ENCODE measurements at places on chromosomes 1 and 21. TPM values are rescaled to one million over a fixed set of nuclear protein-coding genes. Genes with fewer than 3 reads are reported as not detected.

DNA sequence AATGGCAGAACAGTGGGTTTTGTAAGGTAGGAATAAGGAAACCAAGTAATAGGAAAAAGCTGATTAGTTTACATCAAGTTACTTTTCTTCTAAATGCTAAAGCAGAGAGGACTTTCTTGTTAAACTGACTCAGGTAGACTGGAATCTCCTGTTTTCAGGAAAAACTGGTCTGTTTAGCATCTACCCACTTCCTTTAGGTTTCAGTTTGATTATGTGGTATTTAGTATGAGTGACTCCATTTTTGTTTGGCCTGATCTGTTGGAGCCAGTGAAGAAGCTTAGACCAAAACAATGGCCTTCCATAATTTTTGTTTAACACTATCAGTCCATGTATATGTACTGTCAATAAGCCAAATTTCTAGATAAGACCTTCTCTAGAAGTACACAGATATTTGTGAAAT, 88.4 kb downstream of the EPB41 start:
- no peak for DNase-seq

GSTM5 gene
- 0.12 TPM for total RNA-seq

HOOK1 gene
- total RNA-seq = not detected

DNA sequence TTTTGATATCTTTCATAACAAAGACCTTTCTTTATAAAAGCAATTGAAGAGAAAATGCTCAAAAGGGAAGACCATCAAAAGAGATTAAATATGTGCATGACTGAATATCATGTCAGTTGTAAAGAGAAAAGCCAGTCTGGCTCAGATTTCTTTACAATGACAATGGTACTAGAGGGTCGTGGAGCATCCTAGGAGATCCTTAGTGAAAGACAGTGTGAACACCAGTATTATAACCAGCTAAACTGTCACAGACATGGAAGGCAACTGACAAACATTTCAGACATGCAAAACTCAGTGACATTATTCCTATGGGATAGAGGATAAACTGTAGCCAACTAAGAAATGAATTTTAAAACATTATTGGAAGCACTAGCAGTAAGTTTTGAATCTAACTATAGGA, 27.1 kb upstream of the ADARB1 start:
- no peak for DNase-seq

MORC3 gene
- 21.5 TPM for total RNA-seq

GRCh38 chr1:109791495-109792043, 27.8 kb upstream of the EPS8L3 start:
- no peak for DNase-seq

- peak; percentile 31 for DNase-seq
These were observed 182.4 kb downstream of the DISC1 start for GRCh38 chr1:231808990-231809389.

OR2L5 gene
- total RNA-seq = not detected

- DNase-seq = no peak
These were observed 109.6 kb upstream of the GJB5 start for GRCh38 chr1:34645109-34645688.

DNA sequence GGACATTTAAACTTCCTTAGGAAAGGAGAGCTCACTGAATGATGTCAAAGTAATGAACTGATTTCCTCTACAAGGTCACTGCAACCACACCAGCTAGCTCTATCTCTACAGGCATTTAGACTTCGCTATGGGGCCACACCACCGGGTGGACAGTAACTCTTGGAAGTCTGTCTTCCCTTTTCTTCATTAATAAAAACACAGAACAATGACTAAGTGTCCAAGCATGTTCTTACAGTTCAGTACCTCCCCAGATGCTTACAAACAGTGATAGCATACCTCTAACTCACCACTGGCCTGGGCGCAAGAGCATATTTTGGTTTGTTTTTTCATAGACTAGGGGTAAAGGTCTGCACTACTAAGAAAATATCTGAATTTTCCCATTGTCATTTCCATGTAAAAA, 54.6 kb downstream of the SIM2 start:
- DNase-seq = no peak

GRCh38 chr1:234107416-234108021, 203.0 kb downstream of the SLC35F3 start:
- no peak for DNase-seq

DNA sequence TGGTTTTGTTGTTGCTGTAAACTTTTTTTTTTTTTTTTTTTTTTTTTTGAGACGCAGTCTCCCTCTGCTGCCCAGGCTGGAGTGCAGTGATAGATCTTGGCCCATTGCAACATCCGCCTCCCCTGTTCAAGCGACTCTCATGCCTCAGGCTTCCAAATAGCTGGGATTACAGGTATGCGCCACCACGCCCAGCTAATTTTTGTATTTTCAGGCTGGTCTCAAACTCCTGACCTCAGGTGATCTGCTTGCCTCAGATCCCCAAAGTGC, 78.9 kb upstream of the SLC45A1 start:
- peak; percentile 47 for DNase-seq

GRCh38 chr21:31011412-31011811, 26.9 kb downstream of the KRTAP19-8 start:
- no peak for DNase-seq

DNA sequence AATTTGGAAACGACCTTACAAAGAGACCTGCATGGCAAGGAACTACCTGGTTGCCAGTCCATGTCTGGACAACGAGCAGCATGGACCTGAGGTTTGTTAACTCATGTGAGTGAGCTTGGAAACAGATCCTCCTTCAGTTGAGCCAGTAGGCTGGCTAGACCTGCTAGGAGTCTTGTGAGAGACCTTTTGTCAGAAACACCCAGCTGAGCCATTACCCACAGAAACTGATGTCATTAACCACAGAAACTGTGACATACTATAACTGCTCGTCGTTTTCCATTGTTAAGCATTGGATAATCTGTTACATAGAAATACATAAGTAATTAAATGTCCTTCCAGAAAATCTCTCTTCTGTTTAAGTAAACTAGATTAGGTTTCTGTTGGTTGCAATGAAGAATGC, 211.1 kb upstream of the C21orf91 start:
- no peak for DNase-seq

CDC7 gene
- 16.7 TPM for total RNA-seq

COA7 gene
- 15.6 TPM for total RNA-seq

DNA sequence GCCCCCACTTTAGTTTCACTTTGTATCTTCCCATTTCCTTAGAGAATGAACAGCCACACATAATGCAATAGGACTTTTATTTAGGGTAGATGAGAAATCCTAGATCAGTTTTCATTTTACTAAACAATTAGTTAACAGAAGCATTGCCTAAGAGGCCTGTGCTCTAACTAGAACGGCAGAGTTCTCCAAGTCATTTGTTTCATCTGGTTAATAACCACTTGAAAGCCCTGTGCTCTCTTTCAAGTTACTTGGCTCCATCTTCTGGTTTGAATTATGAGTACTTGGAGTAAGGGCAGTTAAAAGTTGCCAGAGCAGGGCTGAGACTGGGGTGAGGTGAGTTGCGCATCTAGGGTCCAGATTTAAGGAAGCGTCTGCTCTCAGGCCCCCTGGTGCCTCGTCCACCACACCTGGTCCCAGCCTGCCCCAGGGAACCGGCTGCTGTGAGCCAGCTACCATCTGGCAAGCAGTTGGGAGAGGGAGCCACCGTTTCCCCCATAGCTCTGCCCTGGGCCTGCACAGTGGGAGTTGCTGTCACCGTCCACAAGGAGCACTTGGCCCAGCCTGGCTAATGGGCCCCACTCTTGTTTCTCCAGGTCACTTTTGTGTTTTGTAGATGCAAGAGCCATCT, 18.1 kb upstream of the SLC44A3 start:
- peak; percentile 44 for DNase-seq

- DNase-seq = no peak
These were observed 114.1 kb downstream of the LHX4 start for GRCh38 chr1:180343921-180344769.

DNA sequence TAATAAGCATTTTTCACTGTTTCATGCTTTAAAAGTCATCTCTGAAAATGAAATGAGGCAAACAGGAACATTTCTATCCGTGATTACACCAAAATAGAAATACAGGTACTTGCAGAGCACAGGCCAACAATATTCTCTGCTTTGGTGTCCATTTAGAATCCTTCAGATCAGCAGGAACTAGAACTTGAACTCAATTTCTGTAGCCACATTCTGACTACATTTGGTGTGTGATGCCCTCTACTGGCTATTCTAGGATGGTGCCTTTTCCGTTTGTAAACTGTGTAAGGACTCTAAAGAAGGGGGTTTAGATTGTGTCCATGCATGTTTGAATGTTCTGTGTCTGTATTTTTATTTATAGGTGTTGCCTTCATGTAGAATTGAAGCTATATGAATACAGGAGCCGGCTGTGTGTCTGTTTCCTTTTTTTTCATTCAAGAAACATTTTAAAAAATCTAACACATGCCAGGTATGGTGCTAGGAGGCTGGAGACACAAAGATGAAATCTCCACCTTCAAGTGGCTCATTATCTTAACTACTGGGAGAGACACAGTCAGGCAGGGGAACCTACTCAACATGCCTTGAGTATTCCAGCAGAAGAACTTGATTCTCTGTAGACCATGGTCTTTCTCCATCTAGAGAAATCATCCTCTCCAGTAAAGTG, 7.6 kb upstream of the ZNF326 start:
- peak; percentile 64 for DNase-seq

LCE6A gene
- not detected for total RNA-seq

DNA sequence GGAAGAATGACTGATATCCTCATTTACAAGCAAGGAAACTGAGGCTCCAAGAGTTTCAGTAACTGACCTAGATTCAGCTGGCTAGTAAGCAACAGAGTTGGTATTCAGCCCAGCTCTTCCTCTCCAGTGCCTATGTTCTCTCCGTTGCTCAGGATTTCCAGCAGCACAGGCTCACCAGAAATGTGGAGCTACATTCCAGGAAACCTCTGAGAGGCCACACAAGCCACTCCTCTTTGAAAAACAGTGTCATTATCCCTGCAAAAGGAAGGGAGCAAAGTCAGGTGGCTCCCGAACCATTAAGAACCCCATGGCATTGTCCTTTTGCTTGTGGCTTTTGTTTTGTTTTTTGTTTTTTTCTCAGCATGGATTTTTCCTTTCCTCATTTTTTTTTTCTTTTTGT, 40.6 kb upstream of the DUSP10 start:
- no peak for DNase-seq

- DNase-seq = no peak
These were observed 11.8 kb downstream of the SIM2 start for GRCh38 chr21:36710729-36711048.

DNA sequence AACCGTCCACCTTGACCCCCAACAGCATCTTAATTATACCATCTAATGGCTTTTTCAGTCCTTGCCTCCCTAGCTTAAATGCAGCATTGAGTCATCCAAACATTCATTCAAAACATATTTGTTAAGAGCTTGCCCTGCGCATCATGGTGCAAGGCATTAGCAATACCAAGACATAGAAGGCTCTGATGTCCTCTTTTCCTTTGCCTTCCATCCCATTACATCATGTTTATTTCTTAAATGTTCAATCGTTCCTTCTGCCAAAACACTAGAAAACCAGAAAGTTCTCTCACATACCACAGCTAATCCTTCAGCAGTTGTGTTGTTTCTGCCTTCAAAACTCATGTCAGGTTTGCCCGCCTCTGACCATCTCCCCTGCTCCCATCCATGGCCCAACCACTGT, 29.8 kb upstream of the VTCN1 start:
- DNase-seq = no peak

DNA sequence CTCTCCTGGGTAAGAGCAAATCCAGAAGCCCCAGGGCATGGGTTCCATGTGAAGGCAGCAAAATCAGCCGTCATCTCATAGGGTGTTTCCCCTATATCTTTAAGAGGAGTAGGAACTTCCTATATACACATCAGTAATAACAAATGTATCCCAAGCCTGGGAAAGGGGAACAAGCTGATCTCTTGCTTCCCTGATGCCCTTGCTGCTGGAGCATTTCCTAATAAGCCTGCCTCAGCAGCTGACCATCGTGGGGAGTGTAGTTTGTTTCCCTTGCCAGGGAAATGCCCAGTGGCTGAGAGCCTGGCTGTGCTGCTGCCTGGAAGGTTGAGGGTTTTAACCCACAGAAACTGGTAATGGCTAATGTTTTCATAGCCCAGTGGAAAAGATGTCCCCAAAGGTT, 177.0 kb downstream of the NPHP4 start:
- DNase-seq = no peak

- DNase-seq = no peak
These were observed 105.5 kb downstream of the RPE65 start for GRCh38 chr1:68344208-68344607.

NLRP3 gene
- total RNA-seq = not detected

CAP1 gene
- 163 TPM for total RNA-seq

RBM11 gene
- total RNA-seq = 1.8 TPM

DNA sequence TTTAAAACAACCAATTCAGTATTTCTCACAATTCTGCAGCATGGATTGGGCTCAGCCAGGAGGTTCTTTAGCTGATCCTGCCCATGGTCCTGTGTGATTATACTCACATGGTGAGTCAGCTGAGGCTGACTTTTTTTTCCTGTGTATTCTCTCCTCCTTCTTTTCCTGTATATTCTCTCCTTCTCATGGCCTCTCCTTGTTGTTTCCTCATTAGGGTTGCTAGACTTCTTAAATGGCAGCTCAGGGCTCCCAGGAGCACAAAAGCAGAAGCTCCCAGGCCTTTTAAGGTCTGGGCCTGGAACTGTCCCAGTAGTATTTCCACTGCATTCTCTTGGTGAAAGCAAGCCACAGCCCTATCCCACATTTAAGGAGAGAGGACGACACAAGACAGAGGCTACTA, 26.8 kb downstream of the VANGL1 start:
- no peak for DNase-seq

DNA sequence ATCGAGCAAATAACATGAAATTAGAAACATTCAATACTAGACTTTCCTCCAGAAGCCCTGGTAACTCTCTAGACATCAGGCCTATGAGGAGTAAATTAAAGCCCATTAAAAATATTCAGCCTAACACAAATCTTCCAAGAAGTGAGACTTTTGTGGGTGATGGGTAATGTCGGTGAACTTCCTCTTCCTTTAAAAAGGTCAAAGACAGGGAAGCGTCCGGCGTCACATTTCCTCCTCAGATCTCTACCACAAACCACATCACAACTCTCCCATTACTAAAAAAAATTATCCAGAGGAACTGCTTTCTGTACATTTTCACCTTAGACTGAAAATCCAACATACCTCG, 1.4 kb downstream of the EIF4G3 start:
- no peak for DNase-seq

C1QTNF12 gene
- 1.3 TPM for total RNA-seq

CAMSAP2 gene
- 49.7 TPM for total RNA-seq

DNA sequence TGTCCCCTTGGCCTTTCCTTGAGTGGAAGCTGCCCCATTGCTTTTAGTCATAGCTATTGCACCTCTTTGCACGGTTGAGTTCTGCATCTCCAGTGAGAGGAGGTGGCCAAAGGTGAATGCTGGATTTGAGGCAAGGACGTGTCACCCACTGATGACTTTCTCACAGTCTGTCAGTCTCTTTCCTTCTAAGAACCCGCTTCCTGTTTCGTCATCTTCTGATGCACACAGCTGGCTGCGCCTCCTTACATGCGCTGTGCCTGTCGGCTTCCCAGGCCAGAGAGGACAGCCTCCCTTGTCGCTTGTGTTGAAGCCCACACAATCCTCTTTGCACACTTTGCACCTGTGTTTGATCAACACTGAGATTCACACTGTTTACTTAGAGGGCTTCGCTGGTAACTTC, 41.8 kb upstream of the PWP2 start:
- DNase-seq = no peak

AMY1B gene
- not detected for total RNA-seq

GRCh38 chr1:164440232-164440631, 118.8 kb upstream of the PBX1 start:
- DNase-seq = peak; percentile 69

GRCh38 chr1:89322402-89322801, 41.5 kb upstream of the GBP6 start:
- DNase-seq = no peak

GBP1 gene
- total RNA-seq = 4.9 TPM

GRCh38 chr1:201123866-201124265, 3.1 kb downstream of the ASCL5 start:
- no peak for DNase-seq
